ENCODE measurements at places on chromosomes 2 and 18.
A peak's percentile ranks its signal among the peaks of the same experiment; 100 is the strongest.

DNA sequence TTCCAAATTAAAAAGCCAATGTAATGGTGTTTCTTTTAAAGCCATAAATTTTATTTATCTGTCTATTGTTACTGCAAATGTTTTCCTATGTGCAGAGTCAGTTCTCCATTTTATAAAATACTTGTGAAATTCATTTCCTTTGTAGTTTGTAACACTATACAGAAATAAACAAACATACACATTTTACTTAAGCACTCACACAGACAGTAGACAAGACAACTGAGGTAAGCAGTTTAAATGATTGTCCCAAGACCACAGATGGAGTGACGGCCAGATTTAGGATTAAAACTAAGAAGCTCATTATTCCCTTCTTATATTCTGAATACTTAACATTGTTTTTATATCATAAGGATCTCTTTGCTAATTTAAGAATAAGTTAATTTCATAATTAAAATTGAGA, 100.9 kb downstream of the BAZ2B start:
- DNase-seq: peak; percentile 42

- DNase-seq: no peak
Observed at GRCh38 chr2:55159037-55159651, 72.9 kb downstream of the CLHC1 start.

- no peak for DNase-seq
Observed at GRCh38 chr2:153394686-153395085, 83.9 kb downstream of the RPRM start.

GRCh38 chr18:48355276-48356115, 53.7 kb downstream of the ZBTB7C start:
- DNase-seq: no peak

GRCh38 chr2:207839028-207839427, 69.3 kb upstream of the FZD5 start:
- DNase-seq: no peak

DNA sequence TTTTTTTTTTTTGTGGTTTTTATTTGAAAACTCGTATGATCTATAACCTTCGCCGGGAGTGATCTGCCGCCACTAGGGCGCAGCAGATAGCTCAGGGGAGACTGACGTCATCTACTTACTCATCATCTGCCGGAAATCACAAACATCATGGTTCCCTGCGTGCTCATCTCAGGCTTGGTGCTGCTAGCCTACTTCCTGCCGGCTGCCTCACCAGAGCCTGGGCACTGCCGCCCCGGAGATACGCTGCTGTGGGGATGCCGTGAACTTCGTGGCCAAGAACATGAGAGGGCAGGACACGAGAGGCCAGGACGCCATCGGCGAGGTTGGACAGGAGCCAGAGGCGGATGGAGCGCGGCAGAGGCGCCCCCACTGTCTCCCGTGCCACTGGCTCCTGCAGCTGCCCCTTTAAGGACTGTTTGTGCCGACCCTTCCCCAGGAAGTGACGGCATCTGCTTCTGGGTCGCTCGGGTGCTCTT, 68.8 kb downstream of the DOK6 start:
- no peak for DNase-seq

All from inflammatory macrophage treated with lipopolysaccharide for 1 hour (primary cell).